ENCODE measurements at places on chromosomes 1 and 21.

DNA sequence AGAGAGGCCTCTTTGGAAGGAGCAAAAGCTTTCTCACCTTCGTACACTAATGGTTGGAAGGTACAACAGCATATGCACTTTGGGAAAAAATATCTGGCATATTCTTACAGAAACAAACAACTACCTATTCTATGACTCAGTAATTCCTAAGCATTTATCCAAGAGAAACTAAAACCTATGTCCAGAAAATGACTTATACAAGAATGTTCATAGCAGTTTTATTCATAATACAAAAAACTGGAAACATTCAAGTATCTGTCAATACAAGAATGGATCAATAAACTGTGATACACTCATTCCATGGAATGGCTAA is 8.2 kb downstream of the NBPF1 start:
- no peak for DNase-seq

GRCh38 chr1:206537141-206537540 is 29.8 kb downstream of the RASSF5 start:
- DNase-seq: peak; percentile 70

DNA sequence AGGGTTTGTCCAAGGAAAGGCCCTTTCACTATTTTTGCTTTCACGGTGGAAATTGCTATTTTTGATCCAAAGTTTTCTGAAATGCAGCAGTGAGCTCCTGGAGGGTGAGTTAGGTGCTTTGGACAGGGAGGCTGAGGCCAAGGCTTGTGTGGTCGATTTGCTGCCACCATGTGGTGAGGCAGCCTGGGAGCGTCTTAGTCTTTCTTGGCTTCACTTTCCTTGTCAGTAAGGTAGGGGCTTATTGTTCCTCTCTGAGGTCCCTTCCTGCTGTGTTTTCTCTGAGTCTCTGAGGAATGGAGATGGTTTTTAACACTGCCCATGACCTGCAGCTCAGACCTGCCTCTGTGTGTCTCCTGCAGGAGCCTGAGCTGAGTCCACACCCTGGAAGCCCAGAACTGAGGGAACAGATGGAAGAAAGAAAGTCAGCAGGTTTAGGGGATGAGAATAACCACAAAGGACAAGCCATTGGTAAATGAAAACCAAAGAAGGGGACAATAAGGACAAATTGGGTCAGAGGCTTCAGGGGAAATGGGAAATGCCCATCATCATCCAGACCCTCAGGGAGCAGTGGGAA is 20.1 kb upstream of the S100A10 start:
- peak; percentile 66 for DNase-seq

DNA sequence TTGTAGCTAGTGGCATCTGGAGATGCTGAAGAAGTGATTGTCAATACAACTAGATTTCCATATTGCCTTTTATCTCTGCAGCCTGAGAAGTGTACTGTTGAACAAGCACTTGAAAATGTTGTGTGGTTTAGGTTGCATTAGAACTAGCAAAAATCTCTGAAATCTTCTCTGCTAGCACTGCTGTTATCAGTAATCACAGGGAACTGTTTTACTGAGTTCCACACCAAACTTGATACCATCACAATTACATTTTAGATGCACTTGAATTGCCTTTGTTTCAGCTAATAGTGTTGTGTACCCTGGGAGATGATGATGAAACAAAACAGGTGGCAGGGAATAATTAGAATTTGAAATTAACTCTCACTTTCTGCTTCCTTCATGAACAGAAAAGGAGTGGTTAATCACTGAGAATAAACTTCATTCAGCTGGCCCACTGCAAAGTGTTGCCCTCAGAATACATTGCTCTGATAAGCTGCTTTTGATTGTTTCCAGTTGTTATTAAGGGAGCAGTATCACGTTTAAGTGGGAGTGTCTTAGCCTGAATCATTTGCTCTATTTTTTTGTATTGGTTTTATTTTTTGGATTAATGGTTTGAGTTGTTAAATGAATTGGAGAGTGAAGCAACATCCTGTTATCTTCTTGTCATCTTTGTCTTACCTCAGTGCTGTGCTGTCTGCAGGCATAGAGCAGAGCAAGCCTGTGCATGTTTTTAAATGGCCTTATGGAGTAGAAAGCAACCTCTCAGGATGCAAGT is 13.0 kb downstream of the FAM20B start:
- DNase-seq: no peak

DNA sequence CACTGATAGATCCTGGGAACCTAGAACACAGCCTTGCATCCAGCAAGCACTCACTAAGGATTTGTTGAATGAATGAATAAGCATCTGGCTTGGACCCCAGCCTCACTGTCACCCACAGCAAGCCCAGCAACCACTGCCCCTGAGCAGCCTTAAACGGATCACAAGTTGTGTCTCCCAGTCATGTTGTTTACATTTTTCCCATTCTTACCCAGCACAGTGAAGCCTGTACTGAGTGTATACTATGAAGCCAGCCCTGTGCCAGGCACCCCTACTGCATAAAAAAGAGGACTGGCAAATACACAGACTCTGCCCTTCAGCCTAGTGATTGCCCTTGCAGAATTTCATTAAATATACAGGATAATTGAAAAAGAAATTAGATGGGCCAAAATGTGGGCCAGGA is 30.2 kb downstream of the RRAGC start:
- DNase-seq: no peak

GRCh38 chr1:75312620-75313019 is 178.4 kb downstream of the LHX8 start:
- no peak for DNase-seq

- DNase-seq: no peak
Observed at GRCh38 chr21:26554365-26554764, 18.7 kb downstream of the CYYR1 start.

GRCh38 chr1:55572878-55573734 is 357.9 kb upstream of the USP24 start:
- no peak for DNase-seq

GRCh38 chr1:21201650-21202049 is 25.0 kb upstream of the EIF4G3 start:
- no peak for DNase-seq

- DNase-seq: peak; percentile 72
Observed at GRCh38 chr1:86914998-86915736, 732 bp downstream of the HS2ST1 start.

DNA sequence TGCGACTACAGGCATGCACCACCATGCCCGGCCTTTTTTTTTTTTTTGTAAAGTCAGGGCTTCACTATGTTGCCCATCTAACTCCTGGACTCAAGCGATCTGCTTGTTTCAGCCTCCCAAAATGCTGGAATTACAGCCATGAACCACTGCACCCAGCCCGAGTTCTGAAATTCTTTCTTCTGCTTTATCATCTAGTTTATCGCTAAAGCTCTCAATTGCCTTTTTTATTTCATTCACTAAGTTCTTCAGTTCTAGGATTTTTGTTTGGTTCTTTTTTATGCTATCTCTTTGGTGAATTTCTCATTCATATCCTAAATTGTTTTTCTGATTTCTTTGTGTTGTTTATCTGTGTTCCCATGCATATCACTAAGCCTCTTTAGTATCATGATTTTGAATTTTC is 27.0 kb downstream of the KIAA0319L start:
- no peak for DNase-seq

DNA sequence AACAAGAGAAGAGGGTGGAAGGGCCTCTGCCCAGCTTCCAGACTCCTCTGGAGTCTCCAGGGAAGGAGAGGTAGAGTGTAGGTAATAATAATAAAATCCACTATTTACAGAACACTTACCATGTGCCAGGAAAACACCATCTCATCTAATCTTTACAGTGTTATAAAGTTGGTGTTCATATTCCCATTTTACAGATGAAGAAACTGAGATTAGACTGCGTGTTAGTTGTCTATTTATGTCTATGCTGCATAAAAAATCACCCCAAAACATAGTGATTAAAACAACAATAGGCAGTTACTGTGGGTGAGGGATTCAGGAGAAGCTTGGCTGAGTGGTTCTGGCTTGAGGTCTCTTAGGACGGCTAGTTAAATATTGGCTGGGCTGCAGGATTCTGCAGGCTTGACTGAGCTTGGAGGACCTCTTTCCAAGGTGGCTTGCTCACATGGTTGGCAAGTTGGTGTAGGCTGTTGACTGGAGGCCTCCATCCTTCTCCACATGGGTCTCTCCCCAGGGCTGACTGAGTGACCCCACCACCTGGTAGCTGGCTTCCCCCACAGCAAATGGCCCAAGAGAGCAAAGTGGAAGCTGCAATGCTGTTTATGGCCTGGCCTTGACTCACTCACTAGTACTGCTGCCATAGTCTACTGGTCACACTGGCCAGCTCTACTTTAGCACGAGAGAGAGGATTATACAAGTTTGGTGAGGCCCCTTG is 6.5 kb upstream of the ALX3 start:
- DNase-seq: no peak

DNA sequence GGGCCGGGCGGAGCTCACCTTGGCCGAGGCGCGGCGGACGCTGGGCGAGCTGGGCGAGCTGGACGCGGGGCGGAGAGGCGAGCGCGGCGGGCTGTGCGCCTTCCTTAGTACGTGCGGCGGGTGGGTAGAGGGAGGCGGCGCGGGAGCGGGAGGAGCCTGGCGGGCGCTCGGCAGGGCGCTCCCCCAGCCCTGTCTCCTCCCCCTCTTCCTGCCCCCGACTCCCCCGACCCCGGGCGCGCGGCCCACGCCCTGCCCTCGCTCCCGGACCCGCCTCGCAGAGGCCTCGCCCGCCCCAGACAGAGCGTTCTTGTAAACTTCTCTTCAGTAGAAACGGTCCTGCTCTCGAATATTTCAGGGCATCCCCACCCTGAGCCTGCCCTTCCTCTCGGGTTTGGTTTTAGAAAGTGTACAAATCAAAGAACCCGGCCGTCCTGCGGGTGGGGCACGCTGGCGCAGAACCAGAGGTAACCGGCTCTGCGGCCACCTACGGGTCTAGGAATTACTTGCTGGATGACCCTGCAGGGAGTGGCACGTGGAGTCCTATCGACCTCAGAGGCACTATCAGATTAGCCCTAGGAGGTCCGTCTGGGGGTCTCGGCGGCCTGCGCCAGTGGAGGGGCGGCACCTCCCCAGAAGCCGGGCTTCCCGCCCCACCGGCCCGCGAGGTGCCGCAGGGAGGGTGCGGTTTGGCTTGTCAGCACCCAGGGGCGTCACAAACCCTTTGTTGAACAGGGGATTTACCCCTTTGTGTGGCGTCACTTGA is at the start of gene S100A10:
TSS of gene S100A10 (minus strand) at position 126 of the 763 bp plus-strand sequence. CDS start 7,629 bp downstream, outside the sequence.
- DNase-seq: peak; percentile 60

- DNase-seq: no peak
Observed at GRCh38 chr21:35674895-35675470, 385.3 kb downstream of the SETD4 start.

GRCh38 chr1:98749152-98749756 is 87.7 kb downstream of the SNX7 start:
- DNase-seq: peak; percentile 42

GRCh38 chr1:155017946-155018316 is 15.3 kb downstream of the ZBTB7B start:
- no peak for DNase-seq

DNA sequence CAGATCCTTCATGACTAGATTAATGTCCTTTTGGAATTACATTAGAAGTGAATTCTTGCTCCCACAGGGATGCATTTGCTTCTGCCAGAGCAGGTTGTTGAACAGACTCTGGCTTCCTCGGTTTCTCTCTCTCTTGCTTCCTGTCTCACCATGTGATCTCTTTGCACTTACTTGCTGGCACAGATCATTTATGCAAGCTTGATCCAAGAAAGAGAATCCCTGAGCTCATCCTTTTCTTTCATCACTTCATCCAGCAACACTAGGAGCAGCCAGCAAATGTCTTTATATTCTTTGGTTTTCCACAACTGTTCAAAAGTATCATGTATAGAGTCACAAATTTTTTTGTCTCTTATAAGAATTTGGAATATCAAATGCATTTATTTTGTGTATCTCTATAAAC is 313.5 kb downstream of the ZNF326 start:
- no peak for DNase-seq

DNA sequence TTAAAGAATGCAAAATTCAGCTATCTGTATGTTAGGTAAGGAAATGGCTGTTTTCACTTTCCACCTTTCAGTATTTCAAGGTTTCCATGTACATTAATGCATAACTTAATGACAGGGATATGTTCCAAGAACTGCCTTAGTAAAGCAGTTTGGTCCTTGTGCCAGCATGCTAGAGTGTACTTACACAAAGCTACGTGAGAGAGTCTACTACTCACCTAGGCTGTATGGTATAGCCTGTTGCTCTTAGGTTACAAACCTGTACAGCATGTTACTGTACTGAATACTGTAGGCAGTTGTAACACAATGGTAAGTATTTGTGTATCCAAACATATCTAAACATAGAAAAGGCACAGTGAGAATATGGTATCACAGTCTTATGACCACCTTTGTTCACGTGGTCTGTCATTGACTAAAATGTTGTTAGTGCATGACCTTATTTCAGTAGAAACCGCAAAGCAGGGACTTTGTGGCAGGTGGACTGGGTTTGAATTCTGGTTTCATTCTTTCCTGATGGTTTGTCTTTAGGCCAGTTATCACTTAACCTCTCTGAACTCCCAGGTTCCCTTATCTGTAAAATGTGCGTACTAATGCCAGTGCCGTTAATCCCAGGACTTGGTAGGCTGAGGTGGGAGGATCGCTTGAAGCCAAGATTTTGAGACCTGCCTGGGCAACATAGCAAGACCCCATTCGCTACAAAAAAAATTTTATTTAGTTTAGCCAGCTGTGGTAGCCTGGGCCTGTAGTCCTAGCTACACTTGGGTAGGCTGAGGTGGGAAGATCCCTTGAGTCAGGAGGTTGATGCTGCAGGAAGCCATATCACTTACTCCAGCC is 4.9 kb downstream of the SMYD2 start:
- DNase-seq: no peak

DNA sequence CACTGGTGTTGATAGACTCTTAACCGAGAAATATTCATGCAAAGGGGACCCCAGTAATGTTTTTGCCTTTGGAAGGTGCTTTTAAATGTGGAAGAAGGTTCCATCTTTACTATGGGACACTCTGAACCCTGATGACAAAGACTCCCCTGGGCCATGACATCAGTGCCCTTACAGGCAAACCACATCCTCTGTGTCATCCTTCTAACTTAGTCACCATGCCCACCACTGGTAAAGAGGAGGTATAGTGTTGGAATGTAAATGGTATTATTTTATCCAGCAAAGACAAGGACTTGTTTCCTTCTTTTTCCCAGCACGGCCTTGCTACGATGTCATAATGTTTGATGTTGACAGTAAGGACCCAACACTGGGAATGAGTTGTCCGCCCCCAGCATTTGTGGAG is 12.6 kb downstream of the METTL13 start:
- no peak for DNase-seq

- no peak for DNase-seq
Observed at GRCh38 chr1:195045072-195045471, 1563.2 kb downstream of the KCNT2 start.

DNA sequence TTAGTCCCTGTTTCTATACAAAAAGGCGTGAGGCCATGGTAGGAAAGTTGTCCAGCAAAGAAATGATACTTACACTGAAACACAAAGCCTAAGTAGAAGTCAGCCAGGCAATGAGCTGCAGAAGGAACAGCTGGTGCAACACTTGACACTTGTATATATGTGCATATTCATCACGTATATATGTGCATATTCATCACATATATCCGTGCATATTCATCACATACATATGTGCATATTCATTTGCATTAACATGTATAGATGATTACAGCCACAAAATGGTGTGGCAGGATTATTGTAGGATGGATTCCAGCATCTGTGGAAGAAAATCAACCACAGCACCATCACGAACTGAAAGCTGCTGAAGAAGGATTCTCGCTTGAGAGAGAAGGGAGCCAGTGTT is 189.0 kb upstream of the RGS18 start:
- no peak for DNase-seq
